ENCODE measurements at places on chromosomes 3 and 15.

DNA sequence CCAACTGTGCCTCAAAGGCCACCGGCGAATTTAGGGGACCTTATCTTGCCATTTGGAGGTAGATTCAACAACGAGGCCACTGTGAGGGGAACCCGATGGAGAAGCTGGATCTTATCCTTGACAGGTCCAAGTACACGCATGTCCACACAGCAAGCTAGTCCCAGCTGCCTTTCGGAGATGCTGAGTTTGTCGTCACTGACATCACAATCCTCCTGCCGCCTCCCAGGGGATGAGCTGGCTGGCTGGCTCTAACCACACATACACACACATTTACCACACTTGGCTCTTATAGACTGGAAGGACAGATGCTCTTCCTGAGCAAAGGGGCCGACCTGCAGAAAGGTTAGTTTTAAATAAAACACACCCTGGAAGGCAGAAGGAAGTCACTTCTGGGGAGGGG is 176.3 kb downstream of the STT3B start:
- DNase-seq = no peak

DNA sequence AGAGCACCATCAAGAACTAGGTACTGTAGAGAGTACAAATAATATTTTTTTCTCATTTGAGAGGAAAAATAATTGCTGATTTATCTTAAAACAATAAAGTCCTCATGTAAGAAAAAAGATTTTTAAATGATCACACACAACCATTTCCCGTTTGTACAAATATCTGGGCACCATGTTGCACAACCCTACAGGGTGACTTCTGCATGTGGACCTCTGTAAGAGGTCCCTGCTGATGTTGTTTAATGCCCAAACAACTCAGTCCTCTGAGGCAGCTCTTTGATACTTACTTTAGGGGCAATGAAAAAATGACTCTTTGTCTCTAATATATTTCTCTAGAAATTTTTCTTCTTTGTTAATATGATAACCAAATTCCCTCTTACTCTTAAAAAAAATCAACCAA is 168.1 kb upstream of the SATB1 start:
- no peak for DNase-seq

GRCh38 chr3:63855333-63855940 is 8.2 kb downstream of the THOC7 start:
- no peak for DNase-seq

- no peak for DNase-seq
Observed at GRCh38 chr3:100411091-100411982, 10.0 kb downstream of the LNP1 start.

DNA sequence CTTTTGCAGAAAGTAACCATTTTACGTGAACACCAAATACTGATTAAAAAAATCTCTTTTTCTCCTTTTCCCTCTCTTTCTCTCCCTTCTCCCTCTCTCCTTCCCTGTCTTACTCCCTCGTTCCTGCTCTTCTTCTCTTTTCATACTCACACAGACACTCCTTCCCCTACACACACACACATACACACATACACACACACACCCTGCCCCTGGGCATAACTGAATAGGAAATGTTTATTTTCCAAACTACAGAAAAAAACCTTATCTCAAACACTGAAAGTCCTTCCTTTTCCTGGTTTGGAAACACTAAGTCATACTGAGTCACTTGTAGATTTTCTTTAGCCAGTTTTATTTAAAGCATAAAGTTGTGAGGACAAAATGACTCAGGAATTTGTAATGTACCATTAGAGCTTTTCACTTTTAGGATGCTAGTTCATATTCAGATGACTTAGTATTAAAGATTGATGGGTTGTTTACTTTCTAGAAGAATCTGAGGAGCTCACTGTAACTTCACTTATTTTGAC is 62.4 kb downstream of the MBNL1 start:
- no peak for DNase-seq
